ENCODE measurements at places on chromosomes 1 and 21.
A peak's percentile ranks its signal among the peaks of the same experiment; 100 is the strongest.

GRCh38 chr1:37602750-37603694 lies 7.3 kb upstream of the GNL2 start:
- DNase-seq = no peak

GRCh38 chr1:201838381-201838780 lies 9.4 kb downstream of the IPO9 start:
- no peak for DNase-seq

- DNase-seq = no peak
These were observed 5.0 kb downstream of the ADARB1 start for GRCh38 chr21:45079351-45079750.

- no peak for DNase-seq
These were observed 230.3 kb downstream of the C1orf94 start for GRCh38 chr1:34406833-34407539.

GRCh38 chr1:182330303-182330702 lies 61.3 kb downstream of the GLUL start:
- DNase-seq = no peak

DNA sequence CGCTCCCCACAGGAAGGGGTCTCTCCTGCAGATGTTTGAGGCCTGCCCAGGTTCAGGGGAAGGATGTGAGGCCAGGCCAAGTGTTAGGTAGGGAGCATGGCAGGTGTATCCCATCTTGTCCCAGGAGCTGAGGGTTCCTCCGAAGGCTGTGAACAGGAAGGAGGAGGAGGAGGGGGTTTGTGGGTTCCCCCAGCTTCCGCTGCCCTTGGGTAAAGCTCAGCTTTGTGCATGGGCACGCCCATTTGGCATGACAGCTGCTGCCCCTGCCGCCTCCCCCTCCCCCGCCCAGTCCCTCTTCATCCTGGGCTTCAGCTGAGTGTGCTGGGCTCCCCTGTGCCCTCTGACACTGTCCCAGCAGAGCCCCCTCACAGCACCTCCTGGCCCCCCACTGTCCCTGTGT lies 25.5 kb downstream of the TNFRSF8 start:
- no peak for DNase-seq

- peak; percentile 50 for DNase-seq
These were observed 36.1 kb upstream of the RUNX3 start for GRCh38 chr1:24966121-24966723.

DNA sequence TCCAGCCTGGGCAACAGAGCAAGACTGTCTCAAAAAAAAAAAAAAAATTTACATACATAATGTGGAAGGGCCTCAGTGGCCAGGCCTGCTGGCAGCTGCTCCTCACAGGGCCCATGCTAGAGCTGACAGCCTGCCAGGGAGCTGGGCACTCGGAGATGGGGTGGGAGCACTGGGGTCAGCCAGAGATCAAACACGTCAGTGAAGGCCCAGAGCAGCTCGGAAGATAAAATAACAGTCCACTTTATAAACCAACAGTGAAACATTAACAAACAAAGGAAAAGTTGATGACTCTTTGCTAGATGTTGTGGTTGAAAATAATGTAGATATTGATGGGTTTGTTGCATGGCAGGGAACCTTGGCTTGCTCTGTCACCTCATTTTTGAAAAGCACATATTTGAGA lies 42.7 kb downstream of the ATP5PF start:
- no peak for DNase-seq

GRCh38 chr1:42259739-42260064 lies 75.3 kb downstream of the FOXJ3 start:
- no peak for DNase-seq

- no peak for DNase-seq
These were observed 16.9 kb downstream of the ERI3 start for GRCh38 chr1:44338136-44338535.

GRCh38 chr1:204673209-204673608 lies 12.3 kb downstream of the LRRN2 start:
- DNase-seq = no peak

GRCh38 chr1:9115351-9116205 lies 13.3 kb downstream of the GPR157 start:
- DNase-seq = no peak

DNA sequence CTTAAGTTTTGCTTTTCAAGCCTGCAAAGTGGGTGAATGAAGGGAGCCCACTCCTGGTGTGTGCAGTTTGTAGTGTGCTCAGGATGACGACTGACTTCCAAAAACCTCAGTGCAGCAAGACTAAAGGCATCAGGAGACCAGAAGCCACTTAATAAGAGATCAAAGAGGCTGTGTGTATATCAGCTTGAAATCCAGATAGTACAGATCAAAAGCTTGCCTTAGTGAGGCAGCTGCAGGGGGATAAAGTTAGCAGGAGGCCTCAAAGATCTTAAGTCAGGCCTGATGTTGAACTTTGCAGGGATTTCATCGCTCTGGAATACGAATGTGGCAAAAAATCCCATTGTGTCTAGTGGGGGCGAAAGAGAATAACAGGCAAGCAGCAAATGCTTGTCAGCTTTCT lies 99.8 kb downstream of the PATJ start:
- no peak for DNase-seq

- DNase-seq = no peak
These were observed 13.5 kb downstream of the HIVEP3 start for GRCh38 chr1:41905093-41905675.

- DNase-seq = no peak
These were observed 12.4 kb upstream of the BCAR3 start for GRCh38 chr1:93694039-93694438.

DNA sequence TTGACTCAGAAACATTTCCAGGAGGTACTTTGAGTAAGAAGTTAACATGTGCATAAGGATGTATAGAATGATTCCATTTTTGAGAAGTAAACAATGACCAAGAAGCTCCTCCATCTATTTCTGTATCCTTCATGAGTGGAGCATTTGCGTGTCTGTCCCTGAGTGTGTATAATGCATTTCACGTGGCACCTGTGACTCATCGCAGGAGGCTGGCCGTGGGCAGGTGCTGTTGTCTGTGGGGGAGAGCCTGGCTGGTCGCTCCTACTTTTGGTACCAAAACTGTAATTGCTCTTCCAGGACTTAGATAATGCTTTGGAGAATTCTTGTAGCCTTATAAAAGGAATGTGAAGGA lies 16.5 kb downstream of the SLC37A1 start:
- no peak for DNase-seq

DNA sequence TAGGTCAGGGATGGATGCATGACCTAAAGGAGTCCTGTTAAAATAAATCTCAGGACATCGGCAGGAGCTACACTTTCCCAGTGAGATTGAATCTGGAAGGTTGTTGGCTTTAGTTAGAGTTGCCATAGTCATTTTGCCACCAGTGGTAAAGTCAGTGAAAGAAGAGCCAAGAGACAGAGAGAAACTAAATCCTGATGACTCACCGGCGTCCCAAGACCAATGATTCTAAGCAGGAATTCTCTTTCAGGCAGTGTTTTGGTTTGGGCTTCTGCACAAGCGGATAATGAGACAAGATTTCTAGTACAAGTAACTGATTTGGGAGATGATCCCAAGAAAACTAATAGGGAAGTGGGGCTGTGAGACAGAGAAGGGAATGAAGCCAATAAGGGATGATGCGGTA lies 88.8 kb upstream of the ETS2 start:
- no peak for DNase-seq

DNA sequence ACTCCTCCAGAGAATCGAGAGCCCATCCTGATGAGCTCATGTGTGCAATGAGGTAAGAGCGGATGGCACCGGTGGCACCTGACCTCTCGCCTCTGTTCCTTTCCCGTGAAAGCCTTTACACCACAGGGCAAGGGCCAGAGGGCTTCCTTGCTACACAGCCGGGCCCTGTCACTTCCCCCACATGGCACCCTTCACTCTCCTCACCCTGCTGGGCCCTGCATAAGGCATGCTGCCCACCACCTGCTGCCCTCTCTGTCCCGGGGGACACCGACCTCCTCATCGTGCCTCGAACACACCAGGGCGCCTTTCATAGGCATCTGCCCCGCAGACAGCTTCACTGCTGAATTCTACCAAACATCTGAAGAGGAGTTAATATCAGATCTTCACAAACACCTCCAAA lies 45.1 kb upstream of the C1orf174 start:
- DNase-seq = no peak

DNA sequence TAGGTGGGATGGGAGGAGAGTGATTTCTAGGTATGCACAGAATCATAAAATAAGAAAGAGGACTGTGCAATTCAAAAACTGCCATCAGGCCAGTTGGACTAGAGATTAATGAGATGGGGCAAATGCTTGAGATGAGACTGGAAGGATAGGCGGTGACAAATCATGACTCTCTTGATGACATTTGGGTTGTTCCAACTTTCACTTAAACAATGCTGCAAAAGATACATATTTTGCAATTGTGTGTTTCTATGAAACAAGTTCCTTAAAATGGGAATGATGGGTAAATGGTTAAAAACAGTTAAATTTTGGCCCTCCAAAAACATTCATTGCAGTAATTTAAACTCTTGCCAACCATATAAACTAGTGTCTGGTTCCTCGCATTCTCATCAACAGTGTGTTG lies 55.2 kb downstream of the RNASEL start:
- no peak for DNase-seq
